ENCODE measurements at places on chromosomes 13 and 19.

- no peak for DNase-seq
These were observed 3.1 kb downstream of the PCDH8 start for GRCh38 chr13:52845334-52845761.

- DNase-seq = no peak
These were observed 76.6 kb downstream of the AKAP11 start for GRCh38 chr13:42348576-42348975.

DNA sequence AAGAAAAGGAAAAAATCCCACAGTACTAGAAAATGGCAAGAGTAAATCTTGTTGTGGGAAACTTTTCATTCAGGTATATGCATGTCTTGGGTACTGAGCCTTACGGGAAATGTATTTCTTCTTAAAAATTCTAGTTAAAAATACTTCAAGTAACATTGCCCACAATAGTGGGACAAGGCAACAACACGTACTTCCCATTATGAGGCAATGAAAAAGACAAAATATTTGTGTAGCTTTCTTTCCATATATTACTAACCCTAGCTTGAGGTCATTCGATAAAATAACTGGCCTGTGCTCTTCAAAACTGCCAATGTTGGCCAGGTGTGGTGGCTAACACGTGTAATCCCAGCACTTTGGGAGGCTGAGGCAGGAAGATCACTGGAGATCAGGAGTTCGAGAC, 99.2 kb downstream of the INSR start:
- DNase-seq = no peak

DNA sequence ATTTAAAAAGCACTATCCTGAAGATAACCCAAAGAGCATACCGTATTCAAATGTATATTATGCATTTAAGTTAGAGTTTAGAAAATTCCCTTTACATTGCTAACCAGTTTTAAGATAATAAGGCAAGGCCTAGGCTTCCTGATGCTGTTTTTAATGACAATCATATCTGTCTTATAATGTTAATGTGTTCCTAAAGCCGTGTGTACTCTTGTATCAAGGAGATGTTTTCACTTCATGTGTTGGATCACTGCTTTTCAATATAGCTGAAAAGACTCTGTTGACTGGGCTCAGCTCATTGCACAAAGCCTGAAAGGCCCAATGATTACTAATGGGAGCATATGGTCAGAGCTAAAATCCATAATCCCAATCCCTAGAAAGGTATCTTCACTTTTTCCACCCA, 81.6 kb downstream of the DACH1 start:
- no peak for DNase-seq

- no peak for DNase-seq
These were observed 192.6 kb downstream of the MAB21L1 start for GRCh38 chr13:35283856-35284255.

- no peak for DNase-seq
These were observed 724.4 kb upstream of the SLITRK5 start for GRCh38 chr13:86946734-86947133.

GRCh38 chr13:97379386-97379785, 54.6 kb upstream of the RAP2A start:
- no peak for DNase-seq

DNA sequence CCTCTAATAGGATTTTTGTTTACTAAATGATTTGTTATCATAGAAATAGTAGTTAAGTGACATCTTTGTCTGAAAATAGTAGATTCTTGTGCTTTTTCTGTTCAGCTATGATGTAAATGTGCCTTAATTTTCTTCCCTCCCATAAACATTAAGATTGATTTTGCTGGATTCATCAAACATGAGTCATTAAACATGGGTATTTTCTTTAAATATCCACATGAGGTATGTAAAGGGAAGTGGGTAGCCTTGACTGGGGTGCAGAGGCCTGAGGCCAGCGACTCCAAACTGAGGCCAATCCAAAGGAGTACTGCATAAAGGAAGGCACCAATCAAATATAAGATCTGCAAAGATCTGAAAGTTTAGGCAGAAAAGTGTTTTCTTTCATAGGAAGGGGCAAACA, 3.7 kb downstream of the ZNF136 start:
- DNase-seq = no peak

DNA sequence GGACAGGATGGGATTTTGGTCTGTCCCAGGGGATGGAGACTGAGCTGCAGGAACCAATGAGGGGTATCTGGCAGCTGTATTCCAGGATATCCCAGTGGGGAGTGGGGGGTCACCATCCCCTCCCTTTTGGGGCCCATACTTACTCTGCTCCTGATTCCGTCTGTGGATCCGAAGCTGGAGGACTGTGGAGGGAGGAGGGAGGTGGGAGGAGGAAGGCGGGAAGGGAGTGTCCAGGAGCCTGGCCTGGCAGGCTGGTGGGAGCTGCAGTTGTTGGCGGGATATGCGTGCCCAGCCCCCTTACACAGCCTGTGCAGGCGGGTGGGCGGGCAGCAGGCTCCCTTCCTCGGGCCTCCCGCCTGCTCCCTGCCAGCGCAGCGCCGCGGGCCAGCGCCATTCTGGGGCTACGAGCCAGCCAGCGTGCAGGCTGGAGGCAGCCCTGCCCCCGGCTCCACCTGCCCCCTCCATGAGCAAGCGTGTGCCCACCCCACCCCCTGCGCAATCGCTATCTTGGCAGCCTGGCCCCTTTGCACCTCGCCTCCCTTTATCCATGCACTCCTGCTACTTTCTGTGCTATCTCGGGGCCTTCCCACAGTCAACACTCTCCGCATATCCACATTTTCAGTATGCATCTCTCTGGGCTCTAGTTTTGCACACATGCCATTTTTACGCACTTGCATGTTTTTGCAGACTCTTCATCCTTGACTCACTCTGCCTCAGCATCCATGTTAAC, 2.8 kb downstream of the MAMSTR start:
- no peak for DNase-seq

DNA sequence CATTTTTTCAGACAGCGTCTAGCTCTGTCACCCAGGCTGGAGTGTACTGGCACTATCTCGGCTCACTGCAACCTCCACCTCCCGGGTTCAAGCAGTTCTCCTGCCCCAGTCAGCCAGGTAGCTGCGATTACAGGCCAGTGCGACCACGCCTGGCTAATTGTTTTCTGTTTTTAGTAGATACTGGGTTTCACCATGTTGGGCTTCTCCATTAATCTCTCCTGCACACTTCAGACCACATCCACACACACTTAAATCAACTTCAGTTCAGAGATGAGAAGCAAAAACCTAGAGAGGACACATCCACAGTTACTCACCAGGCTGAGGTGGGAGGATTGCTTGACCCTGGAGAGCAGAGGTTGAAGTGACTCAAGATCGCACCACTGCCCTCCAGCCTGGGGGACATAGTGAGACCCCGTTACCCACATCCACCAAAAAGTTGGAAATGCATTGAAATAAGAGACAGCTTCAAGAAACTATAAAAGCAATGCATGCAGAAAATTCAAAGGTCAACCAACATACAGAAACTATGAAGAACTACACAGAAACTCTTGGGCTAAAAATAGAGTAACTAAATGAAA, 42.3 kb downstream of the ZNF611 start:
- no peak for DNase-seq

DNA sequence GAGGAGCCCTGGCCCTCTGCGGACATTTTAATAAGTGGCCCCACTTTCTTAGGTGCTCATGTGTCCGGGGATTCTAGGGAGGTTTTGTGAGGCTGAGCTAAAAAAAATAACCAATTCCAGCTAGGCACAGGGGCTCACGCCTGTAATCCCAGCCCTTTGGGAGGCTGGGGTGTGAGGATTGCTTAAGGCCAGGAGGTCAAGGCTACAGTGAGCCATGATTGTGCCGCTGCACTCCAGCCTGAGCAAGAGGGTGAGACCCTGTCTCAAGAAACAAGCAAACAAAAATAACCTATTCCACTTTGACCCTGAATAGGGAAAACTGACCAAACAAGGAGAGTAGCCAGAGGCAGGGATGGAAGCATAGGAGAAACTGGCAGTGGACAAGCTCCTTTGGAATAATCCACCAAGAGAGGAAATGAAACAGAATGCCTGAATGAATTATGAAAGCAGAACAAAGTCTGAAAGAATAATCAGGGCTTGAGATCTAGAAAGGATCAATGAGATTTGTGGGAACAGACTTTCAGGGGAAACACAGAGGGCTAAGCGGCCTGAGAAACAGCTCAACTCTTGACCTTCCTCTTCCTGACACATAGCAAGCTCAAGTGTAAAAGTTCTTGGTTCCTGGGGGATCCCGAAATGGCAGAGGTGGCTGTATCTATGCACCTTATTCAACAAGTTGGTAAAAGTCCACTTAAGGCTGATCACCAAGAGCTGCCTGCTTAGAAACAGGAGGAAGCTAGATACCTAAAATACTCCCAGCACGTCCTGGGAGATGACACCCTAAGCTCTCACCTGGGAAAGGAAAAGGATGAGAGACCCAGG, 30.1 kb upstream of the FFAR2 start:
- no peak for DNase-seq

GRCh38 chr13:23469951-23470421, 36.5 kb upstream of the SACS start:
- DNase-seq = no peak

GRCh38 chr19:44515031-44515430, 14.4 kb downstream of the CEACAM20 start:
- DNase-seq = no peak

- DNase-seq = no peak
These were observed 2.4 kb upstream of the CYP2F1 start for GRCh38 chr19:41111750-41112295.

- DNase-seq = no peak
These were observed 13.5 kb upstream of the PLEKHF1 start for GRCh38 chr19:29651622-29652394.

- DNase-seq = no peak
These were observed 53.0 kb upstream of the ZNF254 start for GRCh38 chr19:24033963-24034342.

DNA sequence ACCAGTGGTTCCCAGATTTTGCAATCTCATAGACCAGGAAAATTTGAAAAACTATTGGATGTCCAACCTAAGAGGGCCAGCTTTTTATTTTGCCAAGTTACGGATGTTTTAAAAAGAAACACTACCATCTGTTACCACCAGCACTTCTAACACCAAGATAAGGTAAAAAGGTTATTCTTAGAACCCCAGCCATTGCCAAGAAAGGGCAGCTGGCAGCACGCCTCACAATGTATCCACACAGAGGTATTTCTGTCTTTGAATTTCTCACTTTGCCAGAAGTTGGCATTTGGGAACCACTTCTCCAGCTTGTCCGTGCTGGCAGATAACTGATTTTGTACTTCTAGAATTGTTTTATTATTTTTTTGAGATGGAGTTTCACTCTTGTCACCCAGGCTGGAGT, 28.7 kb downstream of the CAPN12 start:
- no peak for DNase-seq

GRCh38 chr19:33688171-33688992, 66.6 kb downstream of the CHST8 start:
- DNase-seq = no peak
